ENCODE measurements at places on chromosomes 3 and 15.
A peak's percentile ranks its signal among the peaks of the same experiment; 100 is the strongest.

DNA sequence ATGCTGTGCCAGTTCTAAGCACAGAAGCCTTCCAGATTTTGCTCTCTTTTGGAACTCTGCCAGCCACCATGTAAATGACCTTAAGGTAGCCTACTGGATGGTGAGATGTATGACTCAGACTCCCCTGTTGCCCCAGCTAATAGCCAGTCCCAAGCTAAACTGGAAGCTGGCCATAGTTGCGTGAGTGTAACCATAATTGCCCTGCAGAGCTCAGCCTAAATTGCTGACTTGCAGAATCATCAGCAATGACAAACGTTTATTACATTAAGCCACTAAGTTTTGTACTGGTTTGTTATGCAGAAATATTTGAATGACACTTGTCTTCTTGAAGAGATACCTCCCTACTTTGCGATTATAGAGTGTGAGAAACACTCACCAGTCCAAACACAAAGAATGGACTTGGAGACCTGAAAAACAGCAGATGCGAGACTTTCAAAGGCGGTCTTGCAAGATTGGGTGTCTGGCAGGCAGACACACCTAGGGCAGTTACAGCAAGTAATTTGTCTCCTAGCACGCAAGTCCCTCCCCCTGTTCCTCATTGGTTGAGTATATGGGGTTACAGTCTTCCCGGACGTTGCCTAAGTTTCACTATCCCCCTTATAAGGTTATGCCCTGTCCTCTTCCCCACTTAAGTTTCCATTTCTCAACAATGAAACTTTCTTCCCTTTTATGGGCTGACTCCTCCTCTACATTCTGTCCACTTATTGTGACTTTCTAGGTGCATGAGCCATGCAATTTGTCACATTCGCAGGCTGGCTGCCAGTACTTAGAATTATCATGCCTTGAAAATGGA lies 83.6 kb upstream of the XCR1 start:
- no peak for DNase-seq

DNA sequence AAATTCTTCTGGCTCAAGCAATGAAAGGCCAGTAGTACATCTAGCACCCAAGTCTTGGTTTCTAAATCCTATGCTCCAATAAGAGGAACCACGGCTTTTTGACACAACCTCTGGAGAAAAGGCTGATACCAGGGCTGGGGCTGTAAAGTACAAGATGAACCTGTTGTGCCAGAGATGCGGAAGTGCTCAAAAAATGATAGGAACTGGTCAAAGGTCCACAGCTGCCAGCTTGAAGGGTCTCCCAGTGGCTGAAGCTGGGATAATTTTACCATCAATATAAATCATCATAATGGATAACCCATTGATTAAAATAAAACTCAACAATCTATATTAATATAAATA lies 558 bp upstream of the NCEH1 start:
- no peak for DNase-seq

DNA sequence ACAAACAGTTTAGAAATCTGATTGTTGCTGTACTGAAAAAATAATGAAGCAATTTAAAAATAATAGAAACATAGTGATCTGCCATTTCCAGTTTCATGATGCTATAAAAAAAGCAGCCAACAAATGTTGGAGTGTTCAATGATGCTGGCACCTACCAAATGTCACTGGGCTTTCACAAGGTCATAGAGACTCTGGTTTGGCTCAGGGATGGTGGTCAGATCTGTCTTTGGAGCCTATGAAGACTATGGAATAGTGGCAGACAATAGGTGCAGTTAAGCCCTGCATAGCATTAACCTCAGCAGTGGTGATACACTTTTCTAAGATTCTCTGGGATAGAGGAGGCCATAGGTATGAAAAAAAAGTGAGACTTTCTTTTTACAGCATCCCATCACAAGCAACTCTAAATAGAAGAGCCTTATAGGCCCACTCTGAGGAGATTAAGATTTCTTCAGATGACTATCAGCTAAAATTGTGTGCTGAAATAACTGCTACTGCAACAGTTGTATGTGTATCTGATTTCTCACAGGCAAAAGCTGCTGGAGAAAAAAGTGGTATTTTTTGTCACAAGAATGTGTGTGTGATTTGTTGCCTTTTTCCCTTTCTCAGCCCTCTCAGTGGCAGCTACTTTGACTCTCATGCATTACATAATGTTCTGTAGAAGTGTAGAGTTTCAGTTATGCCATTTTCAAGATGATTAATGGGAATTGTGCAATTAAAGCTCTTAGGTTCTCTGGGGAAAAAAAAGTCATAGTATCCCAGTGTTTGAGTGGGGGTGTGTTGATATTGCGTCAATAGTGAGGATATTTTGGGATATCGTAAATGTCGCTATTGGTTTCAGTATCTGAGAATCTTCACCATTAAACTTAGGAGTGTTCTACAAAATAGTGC lies 137.4 kb downstream of the MBNL1 start:
- no peak for DNase-seq

DNA sequence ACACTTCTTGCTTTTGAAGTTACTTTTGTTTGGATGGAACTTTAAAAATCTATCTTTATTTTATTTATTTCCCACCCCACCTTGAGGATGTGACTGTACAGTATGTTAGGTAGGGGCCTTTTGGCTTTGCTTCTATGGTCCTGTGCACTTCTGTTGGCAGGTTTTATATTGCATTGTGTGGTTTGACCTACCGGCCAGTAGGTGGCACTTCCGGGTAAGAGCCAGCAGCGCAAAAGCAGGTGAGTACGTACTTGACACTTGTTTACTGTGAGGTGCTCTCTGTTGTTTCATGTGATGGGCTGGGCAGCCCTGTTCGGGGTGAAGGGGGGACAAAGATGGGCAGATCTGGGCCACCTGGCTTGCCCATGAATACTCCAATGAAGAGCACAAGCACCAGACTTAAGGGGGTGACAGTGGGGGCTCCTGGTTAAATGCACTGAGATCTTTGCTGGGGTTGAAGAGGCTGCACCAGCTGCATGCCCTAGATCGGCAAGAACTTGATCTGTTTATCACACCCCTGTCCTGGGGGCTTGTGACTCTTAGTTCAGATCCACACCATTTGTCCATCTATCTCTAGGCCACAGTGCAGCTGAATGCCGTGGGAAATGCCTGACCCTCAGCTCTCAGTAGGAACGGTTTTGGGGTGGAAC lies 131.6 kb downstream of the NLGN1 start:
- DNase-seq, result peak; percentile 20

- DNase-seq, result no peak
Measured at GRCh38 chr15:95277266-95277665, 1045.9 kb downstream of the MCTP2 start.

- no peak for DNase-seq
Measured at GRCh38 chr3:105083945-105084344, 282.8 kb upstream of the ALCAM start.

GRCh38 chr3:156207802-156208685 lies 87.7 kb downstream of the KCNAB1 start:
- peak; percentile 14 for DNase-seq

DNA sequence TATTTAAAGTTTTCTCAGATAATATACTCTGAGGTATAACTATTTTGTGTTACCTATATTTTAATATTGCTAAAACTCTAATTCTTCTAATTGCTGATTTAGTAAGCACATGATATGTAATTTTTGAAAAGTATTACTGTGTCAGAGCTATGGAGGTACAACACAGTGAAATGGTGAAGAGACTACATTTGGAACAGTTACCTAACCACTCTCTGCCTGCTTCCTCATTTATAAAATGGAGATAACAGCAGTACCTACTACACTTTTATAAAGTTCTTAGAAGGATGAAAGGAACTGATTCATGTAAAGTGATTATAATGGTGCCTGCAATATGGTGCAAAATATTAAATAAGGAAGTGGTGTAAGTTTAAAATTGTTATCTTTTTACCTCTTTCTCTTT lies 16.3 kb upstream of the NEK10 start:
- DNase-seq, result no peak

DNA sequence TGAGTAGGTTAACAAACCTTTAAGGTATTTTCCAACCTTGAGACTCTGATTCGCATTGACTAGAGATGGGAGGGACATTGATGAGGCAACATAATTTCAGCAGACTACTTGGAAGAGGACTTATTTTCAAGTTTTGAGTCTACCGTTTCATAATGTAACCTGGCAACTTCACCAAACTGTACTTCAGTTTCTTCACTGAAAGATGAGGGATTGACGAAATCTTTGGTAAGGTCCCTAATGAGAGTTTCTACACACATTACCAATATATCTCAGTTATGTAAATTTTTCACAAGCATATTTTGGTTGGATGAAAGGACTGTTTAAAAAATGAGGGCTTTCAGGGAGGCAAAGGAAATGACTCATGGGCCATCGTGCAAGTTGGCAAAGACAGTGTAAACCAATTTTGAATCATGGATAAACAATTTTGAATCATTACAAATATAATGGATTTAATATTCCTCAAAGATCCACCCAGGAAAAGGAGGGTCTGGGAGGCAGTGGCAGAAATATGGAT lies 28.7 kb upstream of the SEMA6D start:
- no peak for DNase-seq

- peak; percentile 56 for DNase-seq
Measured at GRCh38 chr3:28940530-28940929, 340.3 kb upstream of the RBMS3 start.

- no peak for DNase-seq
Measured at GRCh38 chr3:107806536-107806935, 283.8 kb downstream of the BBX start.

GRCh38 chr3:14152233-14152962 lies 26.0 kb downstream of the XPC start:
- DNase-seq, result no peak

GRCh38 chr3:45783667-45784066 lies 12.7 kb downstream of the SLC6A20 start:
- DNase-seq, result no peak

DNA sequence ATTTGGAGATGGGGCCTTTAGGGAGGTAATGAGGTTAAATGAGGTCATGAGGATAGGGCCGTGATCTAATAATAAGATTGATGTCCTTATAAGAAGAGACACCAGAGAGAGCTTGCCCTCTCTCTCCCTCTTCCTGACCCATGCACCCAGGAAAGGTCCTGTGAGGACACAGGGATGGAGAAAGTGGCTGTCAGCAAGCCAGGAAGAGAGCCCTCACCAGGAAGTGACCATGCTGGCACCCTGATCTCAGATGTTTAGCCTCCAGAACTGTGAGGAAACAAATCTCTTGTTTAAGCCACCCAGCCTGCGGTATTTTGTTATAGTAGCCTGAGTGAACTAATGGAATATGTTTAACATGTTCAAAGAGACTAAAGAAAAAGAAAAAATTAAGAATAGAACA lies 15.3 kb upstream of the GNB5 start:
- no peak for DNase-seq

DNA sequence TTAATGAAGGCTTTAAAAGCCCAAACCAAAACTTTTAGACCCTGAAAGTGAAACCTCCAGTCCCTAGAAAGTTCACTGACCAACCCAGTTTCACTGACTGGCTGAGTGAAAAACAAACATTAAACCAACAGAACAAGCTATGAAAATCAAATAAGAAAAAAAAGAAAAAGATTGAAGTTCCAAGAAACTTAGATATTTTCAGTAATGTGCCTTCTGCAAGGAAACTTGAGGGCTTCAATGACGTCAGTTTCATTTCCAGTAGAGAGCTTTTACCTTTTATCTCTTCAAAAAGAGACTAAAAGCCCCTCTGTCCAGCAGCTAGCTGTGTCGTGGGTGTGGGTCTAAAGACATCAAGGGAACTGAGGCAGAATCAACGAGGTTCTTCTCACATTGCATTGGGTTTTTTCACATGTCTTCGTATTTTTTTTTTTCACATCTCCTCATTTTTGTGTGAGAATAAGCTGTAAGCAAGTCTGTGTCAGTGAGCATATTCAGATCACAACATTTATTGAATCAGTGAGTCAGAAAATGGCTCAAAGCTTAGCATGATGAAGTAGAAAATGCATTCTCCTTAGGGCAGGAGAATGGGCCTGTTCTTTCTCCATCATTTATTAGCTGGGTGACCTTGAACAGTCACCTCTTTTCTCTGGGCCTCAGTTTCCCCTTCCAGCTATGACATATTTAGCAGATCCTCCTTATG lies 54.8 kb upstream of the BCL6 start:
- DNase-seq, result peak; percentile 66

DNA sequence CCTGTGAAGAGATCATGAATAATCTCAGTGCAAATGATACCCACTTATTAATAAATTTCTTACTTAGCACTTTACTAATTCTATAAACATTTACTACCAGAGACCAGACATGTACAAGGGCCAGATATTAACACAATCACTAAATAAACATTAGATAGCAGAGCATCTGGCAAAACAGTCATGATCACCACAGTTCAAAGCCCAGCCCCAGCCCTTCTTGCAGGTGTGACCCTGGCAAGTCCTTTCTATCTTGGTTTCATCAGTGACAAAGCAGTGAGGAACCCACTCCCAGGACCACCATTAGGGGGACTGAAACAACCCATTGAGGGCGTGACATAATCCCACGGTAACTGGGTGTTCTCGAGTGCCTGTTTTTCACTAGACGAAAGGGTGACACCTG lies 11.6 kb downstream of the ZXDC start:
- DNase-seq, result no peak

- DNase-seq, result no peak
Measured at GRCh38 chr15:57436961-57437360, 60.7 kb downstream of the CGNL1 start.

DNA sequence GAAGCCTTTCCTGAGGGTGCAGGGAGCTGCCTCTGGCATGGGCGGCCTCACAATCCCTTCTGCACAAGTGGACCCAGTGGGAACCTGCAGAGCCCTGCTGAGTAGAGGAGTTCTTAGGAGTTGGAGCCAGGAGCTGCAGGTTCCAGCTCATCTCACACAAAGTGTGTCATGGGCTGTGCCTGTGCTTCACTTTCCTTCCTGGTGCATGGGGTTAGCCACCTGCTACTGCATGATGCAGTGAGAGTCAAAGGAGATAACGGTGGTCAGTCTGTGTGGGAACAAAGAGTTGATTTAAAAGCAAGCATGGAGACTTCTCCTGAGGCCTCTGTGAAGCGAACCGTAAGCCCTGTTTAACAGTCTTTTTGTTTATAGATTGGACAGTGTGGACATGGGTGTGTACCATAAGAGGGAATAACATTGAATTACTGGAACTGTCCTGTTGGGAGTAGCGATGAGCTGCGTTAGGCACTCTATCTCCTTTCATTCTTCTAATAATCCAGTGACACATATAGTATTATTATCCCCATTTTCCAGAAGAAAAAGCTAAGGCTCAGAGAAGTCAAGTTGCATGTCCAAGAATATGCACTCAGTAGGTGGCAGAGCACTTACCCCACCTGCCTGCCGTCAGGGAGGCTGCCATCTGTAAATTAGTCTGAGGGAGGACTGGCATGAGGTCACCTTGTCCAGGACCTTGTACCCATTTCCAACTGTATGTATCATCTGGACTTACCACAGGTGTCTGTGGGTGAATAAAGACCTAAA lies 68.7 kb upstream of the PRR23C start:
- DNase-seq, result peak; percentile 13

GRCh38 chr3:180430896-180431295 lies 171.1 kb upstream of the TTC14 start:
- no peak for DNase-seq

GRCh38 chr3:196192036-196192523 lies 19.1 kb downstream of the ZDHHC19 start:
- DNase-seq, result peak; percentile 71

DNA sequence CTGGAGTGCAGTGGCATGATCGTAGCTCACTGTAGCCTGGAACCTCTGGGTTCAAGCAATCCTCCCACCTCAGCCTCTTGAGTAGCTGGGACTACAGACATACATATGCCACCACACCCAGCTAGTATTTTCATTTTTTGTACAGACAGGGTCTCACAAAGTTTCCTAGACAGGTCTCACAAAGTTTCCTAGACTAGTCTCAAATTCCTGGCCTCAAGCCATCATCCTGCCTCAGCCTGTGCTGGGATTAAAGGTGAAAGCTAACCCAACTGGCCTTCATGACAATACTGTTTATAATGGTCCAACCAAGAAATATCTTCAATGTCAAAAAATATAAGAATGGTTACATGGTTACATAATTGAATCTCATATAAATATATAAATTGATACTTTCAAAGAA lies 24.0 kb downstream of the GPR176 start:
- no peak for DNase-seq

Data from activated CD4-positive, alpha-beta T cell treated with anti-CD3 and anti-CD28 coated beads, Interleukin-2, Interleukin-6, amounts not matched to agents 100 ng/mL and 50 ng/mL, durations not matched to agents 16 hours and 8 hours (primary cell).